ENCODE measurements at places on chromosomes 3 and 15.

DNA sequence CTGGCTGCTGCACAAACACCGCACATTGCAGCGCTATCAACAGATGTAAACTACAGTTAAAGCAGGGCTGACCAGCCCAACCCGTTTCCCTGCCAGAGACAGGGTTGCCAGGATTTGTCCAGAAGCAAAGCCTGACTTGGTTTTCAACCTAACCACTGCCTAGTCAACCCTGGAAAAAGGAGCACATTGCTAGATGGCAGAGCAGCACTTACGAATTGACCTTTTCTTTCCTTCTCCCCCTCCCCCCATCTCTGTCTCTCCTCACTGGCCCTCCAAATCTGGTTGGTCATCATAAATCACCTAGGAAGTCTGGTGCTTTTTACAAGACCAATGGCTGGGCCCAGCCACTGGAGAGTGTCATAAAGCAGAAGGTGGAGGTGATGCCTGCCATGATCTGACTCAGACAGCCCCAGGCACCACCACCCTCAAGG, 51.3 kb downstream of the ABCC5 start:
- no peak for DNase-seq

- DNase-seq = no peak
Measured at GRCh38 chr3:107861422-107861821, 229.4 kb downstream of the CD47 start.

- no peak for DNase-seq
Measured at GRCh38 chr15:68022061-68022460, 32.1 kb upstream of the PIAS1 start.

DNA sequence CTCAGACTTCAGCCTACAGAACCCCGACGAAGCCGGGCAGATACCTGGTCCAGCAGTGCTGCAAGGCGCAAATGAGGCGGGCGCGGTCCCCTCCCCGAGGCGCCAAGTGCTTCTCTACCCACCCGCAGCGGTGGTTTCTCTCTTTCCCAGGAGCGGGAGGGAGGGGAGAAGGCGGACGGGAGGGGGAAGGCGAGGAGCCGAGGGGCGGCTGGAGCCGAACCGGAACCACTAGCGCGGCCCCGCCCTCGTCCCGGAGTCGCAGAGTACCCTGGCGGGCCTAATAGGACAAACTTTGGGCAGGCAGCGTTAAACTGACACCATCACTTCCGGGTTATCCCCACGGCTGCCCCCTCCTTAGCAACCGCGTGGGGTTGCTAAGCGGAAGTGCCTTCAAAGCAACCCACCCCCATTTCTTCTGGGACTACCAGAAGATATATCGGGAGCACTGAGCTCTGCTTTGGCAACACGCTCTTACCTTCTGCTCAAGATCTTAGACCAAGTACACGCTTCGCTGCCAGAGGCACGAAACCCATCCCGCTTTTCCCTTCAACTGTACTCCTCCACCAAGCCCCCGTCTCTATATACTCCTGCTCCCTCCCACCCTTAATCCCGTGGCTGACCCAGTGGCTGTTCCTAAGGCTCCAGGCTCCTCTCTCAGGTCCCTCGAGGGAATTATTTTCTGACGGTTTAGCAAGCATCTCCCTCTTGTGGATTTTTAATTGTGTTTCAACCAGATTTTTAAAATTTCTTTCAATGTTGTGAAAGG, at the start of gene CSNK1G1:
TSS of gene CSNK1G1 (minus strand) at position 230 of the 766 bp plus-strand sequence. CDS start 55,674 bp downstream, outside the sequence.
- DNase-seq = peak; percentile 99

DNA sequence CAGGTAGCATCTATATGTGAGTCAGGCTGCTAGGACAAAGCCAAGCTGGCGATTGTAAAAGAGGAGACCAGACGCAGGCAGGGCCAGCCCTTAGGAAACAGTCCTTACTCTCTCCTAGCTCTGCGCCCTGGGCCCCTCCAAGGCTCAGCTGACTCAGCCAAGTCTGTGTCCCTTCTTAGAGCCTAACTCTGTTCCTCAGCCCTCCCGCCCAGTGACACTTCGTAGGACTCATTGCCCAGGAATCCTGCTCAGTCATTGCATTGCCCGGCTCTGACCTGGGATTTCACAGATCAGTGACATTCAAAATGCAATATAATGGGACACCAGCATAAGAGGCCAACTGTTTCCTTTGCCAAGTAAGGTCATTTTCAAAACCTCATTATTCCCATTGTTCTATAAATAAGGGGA, 244.2 kb downstream of the TLE3 start:
- DNase-seq = no peak

GRCh38 chr15:84598993-84599392, 1.8 kb upstream of the ZSCAN2 start:
- peak; percentile 28 for DNase-seq

DNA sequence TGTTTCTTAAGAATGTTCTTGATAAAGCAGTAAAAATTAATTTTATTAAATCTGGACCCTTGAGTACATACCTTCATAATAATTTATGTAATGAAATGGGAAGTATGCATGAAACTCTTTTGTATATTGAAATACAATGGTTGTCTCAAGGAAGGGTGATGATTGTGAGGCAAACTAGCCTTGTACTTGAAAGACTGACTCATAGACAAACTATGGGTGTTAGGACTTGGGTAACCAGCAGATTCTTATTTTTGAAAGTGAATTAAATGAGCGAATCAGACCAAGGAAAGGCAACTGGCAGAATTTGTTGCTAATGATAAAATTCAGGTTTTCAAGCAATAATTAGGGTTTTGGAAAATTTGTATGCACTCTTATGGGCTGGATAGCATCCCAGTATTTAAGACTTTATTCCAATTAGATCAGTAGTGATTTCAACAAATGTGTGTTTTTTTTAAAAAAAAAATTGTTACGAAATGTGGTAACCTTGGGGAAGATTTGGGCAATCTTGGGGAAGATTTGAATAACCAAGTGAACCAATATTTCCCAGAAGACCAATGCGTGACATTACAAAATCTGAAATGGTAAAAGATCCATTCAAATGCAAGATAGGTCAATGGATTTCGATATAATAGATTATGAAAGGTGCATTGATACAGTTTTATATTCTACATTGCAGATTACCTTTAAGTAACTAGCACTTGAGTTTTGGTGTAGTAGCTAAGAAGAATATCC, 42.0 kb downstream of the ATP2C1 start:
- DNase-seq = no peak

DNA sequence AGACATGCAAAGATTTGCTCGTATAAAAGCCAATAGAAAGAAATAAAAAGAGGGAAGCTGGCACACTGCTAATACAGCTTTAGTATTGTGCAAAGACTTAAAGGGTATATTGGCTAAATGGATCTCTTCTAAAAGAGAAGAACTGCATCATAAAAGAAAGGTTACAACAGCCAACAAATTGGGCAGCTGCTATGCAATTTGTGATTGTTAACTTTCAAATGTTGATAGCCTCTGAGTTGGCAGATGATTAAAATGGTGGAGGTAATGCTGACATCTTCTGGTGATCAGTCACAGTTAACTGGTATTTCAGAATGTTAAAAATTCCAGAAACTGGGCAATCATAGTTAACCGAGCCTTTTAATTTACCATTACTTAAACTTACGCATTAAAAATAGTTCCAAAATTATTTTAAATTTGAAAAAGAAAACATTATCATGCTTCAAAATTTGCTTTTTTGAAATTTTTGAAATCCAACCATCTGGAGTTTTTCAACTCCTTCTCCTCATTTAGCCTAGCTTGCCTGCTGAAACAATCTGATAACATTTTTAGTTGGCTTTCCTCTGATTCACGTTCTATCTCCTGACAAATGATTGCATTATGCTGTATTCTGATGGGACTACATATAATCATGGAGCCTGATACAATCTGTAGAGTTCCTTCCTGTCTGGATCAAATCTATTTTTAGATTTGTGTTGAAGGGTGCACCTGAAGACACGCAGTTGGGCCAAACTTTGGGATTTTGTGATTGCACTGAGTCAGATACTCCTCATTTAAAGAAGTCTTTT, 144.0 kb upstream of the PDZRN3 start:
- no peak for DNase-seq

DNA sequence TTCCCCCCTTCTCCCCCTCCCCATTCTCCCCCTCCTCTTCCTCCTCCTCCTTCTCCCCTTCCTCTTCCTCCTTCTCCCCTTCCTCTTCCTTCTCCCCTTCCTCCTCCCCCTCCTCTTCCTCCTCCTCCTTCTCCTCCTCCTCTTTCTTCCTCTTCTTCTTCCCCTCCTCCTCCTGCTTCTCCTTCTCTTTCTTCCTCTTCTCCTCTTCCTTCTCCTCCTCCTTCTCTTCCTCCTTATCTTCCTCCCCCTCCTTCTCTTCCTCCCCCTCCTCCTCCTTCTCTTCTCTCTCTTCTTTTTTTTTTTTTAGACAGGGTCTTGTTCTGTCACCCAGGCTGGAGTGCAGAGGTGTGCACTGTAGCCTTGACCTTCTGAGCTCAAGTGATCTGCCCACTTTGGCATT, 21.2 kb upstream of the LCTL start:
- no peak for DNase-seq

DNA sequence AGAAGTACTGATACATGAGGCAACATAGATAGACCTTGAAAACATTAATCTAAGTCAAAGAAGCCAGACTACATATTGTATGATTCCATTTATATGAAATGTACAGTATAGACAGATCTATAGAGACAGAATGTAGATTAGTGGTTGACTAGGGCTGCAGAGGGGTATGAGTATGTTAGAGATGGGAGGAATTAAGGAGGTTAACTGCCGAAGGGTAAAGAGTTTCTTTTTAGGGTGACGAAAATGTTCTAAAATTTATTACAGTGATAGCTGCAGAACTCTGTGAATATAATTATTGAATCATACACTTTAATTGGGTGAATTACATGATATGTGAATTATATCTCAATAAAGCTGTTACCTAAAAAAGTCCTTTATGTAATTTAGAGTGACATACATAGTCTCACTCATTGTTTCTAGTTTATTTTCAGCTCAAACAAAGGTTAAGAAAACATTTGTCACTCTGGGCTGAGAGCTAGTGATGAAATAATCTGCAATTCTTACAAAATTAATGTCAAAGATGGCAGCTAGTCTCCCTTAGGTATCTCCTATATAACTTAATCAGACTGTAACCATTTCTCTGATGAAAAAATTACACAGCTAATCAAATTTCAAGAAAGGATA, 61.4 kb downstream of the DENND4A start:
- no peak for DNase-seq

DNA sequence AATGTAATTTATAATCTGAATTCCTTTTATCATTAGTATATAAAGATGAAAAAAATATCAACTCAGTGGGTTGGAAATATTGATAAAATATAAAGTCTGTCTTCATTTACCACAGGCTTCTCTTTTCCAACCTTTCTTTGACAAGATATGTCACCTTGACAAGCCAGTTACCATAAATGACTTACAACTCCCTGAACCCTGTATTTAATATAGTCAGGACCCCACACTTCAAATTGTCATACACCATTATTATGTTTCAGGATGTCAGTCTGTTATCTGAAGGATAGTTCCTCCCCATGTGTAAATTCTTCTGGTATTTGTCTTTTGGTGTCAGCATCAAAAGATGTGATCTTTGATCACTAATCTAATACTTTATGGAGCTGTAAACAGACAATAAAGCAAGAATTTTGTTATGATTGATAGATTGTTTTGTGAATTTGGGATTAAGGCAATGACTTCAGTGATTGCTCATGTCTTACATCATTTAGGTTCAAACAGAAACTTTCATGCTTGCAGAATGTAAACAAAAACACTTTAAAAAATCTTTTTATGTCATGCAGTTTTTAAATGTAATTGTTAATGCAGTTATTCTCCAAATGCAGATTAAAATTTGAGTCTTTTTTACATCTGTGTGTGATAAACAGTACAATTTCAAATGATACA, 503.5 kb upstream of the BCHE start:
- DNase-seq = no peak

DNA sequence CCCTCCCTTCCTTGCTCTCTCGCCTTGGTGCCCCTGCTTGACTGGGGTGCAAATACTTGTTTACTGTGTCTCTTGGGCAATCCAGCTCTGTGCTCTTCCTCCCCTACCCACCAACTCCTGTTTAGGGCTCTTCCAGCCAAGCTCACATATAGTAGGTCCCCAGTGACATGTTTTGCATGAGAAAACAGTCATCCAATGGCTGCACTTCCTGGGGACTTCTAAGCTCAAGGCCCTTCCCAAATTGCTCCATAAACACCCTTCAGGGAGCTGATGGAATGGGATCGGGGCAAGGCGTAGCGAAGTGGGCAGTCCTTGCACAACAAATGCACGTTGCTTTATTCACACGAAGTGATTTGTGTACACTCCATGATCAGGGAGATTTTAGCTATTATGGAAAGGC, 9.4 kb upstream of the COPG1 start:
- DNase-seq = no peak

DNA sequence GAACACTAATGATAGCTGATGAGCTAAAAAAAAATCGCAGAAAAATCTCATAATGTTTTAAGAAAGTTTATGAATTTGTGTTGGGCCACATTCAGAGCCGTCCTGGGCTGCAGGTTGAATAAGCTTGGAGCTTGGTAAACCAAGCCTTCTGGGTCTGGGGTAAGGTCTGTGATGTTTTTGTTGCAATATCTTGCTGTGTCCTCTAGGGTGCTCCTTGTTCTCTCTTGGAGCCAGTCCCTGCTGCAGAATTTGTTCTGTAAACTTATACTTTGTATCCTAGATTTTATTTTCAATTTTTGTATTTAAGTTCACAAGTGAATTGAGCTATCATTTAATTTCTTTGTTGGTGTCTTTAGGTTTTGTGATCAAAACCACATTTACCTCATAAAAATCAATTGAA, 143.7 kb downstream of the NR1D2 start:
- DNase-seq = no peak

GRCh38 chr3:169573148-169573547, 90.4 kb downstream of the MECOM start:
- no peak for DNase-seq

GRCh38 chr3:13607821-13608597, 59.1 kb downstream of the FBLN2 start:
- DNase-seq = no peak

DNA sequence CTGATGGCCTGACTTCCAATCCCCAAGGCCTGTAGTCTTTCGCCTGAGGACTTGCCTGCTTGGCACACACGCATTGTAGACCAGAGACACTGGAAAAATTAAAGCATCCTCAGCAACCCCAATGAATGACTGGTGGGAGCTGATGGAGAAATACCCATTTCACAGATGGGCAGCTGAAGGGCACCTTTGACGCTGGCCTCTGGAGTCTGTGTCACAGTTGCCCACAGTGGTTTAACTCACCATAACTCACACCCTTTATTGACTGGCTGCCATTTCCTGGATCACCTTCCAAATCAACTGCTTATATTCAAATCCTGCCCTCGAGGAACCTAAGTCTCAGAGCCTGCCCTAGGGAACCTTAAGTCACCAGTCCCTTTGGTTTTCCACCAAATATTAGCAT, 183.1 kb downstream of the SHQ1 start:
- DNase-seq = no peak

Measured in posterior cingulate gyrus (tissue), 11 donors.